ENCODE measurements at places on chromosomes 2 and 18.

GRCh38 chr18:13745696-13746095 is 19.2 kb downstream of the RNMT start:
- DNase-seq = no peak

- DNase-seq = no peak
Observed at GRCh38 chr2:128380961-128381938, 62.6 kb upstream of the HS6ST1 start.

DNA sequence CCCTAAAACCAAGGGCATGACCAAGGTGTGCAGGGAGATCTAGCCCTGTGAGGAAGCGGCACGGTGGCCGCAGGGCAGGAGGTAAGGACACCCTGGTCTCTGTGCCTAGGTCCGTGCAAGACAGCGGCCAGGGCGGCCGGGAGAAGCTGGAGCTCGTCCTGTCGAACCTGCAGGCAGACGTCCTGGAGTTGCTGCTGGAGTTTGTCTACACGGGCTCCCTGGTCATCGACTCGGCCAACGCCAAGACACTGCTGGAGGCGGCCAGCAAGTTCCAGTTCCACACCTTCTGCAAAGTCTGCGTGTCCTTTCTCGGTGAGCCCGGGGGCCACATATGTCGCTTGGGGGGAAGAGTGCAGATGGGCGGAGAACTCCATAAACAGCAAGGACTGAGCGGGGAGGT is 235.4 kb downstream of the ATAD2B start:
- no peak for DNase-seq

DNA sequence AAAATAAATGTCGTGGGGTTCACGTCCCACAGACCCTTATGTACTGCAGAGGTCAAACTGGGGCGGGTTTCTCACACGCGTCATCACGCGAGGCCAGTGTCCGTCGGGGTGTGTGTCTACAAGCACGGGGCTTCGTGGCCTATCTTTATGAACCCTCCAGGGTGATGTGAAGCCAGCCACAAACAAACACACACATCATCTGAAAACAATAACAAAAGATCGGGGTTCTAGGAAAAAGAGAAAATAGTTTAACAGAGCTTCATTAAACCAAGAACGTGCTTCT is 23.3 kb downstream of the LDLRAD4 start:
- no peak for DNase-seq

Data from kidney tubule cell (primary cell).